ENCODE measurements at places on chromosomes 16 and 17.

DNA sequence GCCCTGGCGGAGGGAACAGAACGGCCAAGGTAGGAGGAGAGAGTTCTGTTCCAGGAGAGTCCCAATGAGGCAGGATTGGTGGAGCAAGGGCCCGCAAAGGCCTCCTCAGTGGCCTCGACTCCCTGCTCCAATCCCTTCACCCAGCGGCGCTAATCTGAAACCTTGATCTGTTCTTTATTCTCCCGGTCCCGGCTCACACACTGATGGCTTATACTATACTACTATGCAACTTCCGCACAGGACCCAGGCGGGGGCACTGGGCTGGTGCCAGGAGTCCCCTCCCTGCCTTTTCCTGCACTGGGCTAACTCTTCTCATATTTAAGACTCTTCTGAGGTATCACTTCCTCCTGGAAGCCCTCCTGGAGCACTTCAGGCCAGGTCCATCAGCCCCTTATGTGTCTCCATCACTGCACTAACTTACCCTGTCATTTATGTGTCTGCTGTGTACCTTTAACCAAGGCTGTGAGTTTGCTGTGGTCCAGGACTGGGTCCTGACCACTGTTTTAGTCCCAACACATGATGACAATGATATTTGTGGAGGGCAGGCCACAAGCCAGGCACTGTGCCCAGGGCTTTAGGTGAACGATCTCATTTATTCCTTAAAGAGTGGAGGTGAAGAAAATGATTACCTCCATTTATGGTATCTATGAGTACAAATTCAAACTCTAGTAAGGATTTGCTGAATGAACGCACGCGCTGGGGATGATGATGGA is 6.8 kb downstream of the CCDC102A start:
- no peak for DNase-seq

GRCh38 chr17:28085766-28086165 is 43.3 kb downstream of the NLK start:
- DNase-seq = no peak

GRCh38 chr17:48463526-48463925 is 33.5 kb upstream of the SKAP1 start:
- DNase-seq = no peak

- DNase-seq = no peak
These were observed 30.2 kb upstream of the XPO6 start for GRCh38 chr16:28241924-28242323.

Data from LNCaP clone FGC (cell line).